ENCODE measurements at places on chromosomes 11 and 22.
A peak's percentile ranks its signal among the peaks of the same experiment; 100 is the strongest.

DNA sequence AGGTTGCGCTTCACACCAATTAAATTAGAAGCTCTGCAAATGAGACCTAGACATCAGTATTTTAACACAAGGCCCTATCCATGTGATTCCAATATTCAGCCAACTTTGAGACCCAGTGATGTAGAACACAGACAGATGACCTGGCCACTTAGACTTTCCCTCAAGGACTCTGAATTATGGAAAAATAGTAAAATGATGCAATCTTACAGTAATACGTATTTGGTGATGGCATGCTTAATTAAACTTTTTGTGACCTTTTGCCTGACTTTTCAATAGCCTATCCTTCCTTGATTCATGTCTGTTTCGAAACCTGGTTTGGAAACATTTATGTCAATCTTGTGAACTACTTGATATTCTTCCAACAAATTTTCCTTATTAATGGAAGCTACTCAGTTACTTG is 521.2 kb downstream of the KCNA4 start:
- no peak for DNase-seq

GRCh38 chr22:32020117-32020516 is 22.9 kb upstream of the SLC5A1 start:
- no peak for DNase-seq

DNA sequence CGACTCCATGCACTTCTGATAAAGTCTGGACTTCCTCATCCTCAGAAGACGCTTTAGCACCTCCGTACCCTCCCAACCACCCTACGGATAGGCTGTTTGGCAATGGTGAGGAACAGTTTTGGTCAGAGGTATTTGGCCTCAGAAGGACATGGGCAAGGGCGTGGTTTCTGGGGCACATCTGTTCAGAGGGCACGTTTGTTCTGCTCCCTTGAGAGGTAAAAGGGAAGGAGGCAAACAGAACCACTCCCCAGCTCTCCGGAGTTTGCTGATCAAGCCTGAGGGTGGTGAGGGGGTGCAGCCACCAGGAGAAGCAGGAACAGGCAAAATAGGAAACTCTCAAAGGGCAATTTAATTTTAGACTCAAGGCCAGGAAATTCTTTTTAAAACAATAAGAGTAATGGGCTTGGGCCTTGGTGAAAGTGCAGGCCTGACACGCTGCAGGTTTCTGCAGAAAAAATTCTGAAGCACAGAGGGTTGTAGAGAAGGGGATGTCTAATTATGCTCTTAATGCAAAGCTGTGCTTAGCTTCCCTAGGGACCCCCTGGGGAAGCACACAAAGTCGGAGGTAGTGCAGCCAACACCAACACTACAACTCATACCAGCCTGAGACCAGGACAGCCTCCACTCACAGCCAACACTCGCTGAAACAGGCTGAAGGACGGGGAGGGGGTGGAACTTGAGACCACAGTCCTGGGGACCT is 23.3 kb downstream of the ETS1 start:
- no peak for DNase-seq

DNA sequence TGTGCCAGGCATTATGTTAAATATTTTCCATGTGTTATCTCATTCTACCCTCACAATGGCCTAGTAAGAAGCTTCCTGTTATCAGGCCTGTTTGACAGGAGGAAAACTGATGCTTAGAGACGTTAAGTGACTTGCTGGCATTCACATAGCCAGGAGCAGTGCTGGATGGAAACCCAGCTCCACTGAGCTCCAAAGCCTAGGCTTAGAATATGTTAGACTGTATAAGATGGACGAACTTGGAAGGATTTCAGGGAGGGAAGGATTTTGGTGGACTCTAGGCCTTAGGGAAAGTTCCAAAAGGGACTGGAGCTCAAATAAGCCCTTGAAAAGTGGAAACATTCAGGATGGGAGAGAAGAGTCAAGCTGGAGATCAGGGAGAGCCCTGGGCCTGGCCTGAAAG is 2.1 kb downstream of the CD44 start:
- no peak for DNase-seq

GRCh38 chr22:43263645-43264514 is 76.9 kb upstream of the TTLL12 start:
- DNase-seq: peak; percentile 82

DNA sequence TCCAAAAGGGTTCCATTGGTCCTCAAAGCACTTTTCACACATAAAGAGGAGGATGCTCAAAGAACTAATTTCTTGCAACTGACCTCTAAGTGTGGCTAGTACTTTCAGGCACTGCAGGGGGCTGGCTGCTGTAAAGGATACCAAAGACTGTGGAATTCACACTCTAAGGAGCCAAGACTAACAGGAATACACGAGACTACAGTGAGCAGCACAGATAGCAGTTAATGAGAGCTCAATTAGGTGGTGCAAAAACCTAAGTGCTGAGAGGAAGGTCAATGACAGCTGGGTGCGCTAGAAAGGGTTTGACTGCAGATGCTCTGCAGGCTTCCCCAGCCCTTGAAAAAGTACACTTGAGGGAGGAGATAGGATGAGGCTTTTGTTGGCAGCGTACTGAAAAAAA is 124.3 kb upstream of the NTM start:
- DNase-seq: no peak

GRCh38 chr11:35404388-35404775 is 15.0 kb downstream of the SLC1A2 start:
- no peak for DNase-seq

- DNase-seq: no peak
These were observed 1020.5 kb downstream of the BRD1 start for GRCh38 chr22:48807155-48807554.

- no peak for DNase-seq
These were observed 28.9 kb downstream of the CLMP start for GRCh38 chr11:123166071-123166559.

DNA sequence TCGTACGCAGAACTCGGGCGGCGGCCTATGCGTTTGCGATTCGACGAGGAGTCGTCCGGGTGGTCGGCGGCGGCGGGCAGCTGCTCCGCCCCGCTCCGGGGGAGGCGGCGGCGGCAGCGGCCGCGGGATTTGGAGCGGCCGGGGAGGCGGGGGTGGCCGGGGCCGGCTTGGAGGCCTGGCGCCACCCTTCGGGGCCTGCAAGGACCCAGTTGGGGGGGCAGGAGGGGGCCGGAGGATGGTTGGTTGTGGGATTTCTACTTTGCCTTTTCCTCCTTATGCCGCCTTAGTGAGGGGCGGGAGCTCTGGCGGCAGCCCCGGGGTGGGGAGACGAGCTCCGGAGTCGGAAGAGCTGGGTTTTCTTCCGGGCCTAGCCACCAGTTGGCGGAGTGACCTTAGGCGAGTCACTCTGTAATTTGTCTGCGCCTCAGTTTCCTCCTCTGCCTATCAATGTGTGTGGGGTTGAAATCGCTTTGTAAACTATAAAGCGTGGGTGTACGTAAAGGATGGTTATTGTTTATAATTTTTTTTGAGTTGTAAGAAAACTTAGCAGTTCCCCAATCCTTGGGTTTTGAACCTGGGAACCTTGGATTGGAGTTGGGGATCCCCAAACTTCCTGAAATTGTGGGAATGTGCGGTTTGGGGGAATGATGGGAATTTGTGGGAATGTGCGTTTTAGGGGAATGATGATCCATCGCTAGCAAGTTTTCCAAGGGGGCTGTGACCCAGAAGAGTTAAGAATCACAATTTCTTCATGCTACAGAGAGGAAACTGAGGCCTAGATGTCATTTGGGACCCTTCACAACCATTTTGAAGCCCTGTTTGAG is 679 bp downstream of the TUG1 start:
- DNase-seq: peak; percentile 40

GRCh38 chr11:125902277-125902926 is 604 bp downstream of the PUS3 start:
- DNase-seq: no peak

DNA sequence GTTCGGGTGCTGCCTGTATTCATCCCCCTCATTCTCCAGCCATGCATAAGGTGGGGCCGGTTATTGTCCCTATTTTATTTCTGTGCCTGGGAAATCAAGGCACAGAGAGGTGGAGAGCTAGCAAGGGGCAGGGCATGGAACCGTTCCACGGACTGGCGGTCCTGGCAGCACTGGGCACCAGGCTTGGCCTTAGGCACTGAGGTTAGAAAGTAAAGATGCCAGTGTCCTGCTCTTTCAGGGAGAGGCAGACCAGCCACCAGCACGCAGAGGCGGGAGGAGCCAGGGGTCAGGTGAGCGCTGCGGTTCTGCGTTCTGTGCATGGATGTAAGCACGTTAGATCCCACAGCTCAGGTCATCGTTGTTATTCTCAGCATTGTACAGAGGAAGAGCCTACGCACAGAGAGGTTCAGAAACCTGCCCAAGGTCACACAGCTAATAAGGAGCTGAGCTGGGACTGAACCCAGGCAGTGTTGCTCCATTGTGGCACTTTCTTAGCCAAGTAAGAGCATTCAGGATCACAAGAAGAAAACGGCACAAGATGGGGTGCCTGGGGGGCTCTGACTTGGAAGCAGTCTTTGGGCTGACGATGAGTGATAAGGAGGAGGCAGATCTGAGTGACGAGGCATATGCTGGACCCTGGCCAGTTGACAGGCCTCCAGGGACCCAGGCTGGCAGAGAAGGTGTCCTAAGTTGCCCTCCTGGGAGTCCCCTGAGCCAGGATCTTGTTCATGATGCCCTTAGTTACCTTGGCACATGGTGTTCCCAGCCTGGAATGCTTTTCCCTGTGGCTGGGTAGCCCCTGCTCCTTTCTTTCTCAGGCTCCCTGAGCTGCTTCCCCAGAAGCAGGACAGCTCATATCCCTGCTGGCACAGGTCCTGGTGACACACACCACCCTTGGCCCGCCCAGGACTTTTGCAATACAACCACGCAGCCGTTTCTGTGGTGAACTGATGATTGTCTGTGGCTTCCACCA is 41.1 kb downstream of the OSBPL5 start:
- no peak for DNase-seq

DNA sequence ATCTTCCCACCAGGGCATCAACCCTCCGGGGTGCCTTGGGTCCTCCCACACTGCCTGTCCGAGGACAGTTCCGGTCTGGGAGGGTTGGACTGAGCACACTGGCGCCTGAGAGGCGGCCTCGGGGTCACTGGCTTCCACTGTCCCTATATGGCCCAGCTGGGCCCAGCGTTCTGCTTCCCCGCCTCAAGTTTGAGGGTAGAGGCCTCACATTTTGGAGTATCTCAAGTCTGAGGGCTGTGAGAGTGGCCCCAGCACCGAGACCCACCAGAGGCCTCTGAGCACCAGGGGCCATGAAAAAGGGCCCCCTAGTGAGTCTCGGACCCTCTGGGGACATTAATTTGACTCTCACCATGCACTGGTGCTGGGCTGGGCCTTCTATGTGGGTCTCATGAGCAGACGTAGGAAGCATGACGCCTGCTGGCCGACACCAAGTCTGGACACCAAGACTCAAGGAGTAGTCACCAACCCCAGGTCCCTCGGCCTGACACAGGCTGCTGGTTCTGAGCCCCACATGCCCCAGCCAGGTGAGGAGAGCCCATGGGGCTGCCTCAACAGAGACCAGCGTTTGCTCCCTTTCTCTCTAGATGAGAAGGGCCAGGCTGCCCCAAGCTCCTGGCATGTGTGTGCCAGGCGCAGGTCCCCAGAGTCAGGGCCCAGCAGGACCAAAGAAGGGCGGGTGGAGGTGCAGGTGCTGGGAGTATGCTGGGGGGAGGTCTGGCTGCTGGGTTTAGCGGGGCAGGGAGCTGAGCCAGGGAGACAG is 27.5 kb downstream of the ARVCF start:
- DNase-seq: no peak

DNA sequence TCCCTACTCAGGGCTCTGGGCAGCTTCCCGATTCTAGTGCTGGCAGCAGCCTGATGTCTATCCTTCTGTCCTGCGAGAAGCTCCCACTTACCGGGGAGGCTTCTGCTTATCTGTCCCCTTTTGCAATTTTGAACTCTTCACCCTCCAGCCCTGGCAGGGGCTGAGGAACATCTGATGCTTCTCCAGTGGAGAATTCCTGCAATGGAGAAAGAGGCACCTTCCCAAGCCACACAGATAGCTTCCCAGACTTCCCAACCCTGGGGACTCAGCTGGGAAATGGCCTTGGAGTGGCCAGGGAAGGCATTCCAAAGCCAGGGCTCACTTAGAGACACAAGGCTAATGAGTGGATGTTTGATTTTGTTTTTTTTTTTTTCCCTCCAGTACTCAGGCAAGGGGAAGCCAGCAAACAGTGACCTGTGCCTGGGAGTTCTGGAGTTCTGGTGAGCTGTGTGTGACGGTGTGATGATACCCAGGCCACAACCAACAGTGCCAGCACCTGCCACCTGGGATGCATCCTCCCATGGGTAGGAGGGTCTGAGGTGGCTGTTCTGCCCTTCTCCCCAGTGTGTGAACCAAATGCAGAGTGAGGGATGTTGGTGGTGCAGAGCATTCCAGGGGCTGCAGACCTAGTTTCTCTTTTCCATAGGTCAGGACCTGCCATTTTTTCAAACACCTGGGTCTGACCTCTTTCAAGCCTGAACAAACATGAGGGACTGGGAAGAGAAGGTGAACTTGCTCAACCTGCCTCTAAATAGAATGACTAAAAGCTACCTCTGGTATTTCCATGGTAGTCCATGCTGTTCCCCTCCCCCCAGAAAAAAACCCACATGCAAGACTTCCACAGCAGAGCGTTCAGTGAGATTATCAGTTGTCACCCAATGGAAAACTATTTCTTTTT is 95.1 kb downstream of the CCDC81 start:
- no peak for DNase-seq

- DNase-seq: no peak
These were observed 784 bp upstream of the SYNGR1 start for GRCh38 chr22:39348909-39349505.

GRCh38 chr22:45353786-45354185 is 44.1 kb downstream of the FAM118A start:
- DNase-seq: no peak

GRCh38 chr11:61706452-61707400 is 26.5 kb downstream of the DAGLA start:
- no peak for DNase-seq

DNA sequence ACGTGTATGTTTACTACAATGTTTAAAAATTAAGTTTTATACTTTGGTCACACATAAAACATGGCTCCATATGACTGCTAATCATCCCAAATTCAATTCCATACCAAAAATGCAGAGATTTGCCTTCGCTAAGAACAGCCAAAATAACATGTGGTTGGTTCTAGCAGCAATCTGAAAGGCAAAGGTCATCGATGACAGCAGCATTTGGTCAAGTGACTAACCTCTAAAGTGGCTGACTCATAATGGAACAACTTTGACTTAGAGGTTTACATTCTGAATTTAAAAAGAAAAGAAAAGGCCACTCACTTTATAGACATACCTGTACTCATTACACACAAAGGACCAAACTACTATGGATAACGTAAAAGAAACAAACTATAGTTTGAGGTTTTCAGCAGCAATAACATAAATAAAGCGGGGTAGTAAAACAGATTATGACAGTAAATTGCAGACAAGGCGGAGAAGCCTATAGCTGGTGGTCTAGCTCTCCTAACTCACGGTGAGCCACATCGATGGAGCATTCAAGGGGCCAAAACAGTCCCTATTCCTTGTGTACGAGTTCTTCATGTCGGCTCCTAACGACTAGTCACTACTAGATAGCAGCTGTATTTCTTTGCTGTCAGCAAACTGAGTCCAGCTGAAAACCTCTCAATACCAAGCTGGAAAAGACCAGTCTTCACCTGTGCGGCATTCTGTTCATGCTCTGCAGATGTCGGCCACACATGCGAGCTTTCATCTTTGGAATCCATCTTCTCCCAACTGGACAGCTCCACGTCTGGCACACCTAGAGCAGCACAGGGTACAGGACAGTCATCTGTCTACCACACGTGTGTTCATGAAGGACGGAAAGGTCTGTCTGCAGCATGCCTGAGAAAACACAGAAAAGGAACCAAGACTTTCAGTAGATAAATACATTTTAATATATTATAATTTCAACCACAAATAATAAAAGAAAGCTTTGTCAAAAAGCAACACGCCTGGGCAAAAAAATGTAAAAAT is 42.1 kb downstream of the PRDM10 start:
- DNase-seq: no peak

Measured in activated T-helper 1 cell treated with anti-CD3 and anti-CD28 coated beads, Interleukin-12 subunit alpha, Interleukin-12 subunit beta, Interleukin-2, Interleukin-4 antibody, amounts not matched to agents 30 ng/mL and 10 ng/mL and 1 ng/mL, durations not matched to agents 14 hours and 24 hours and 36 hours (primary cell).